ENCODE measurements at places on chromosomes 12 and 14.

DNA sequence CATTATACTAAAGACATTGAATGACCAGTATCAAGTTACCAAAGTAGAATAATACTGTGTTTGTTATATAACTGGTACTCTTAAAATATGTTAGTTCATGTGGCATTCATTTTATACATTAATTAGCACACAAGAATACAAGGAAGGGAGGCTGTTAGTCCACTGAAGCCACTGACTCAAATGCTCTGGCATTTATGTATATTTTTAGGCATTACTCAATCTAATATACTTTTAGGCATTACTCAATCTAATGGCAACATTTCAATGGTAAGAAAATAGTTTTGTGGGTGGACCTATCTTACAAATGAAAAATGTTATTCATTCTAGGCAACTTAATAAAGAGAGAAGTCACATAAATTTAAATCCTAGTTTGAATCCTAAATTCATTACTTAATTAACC, 874.4 kb upstream of the USP15 start:
- DNase-seq, result no peak

DNA sequence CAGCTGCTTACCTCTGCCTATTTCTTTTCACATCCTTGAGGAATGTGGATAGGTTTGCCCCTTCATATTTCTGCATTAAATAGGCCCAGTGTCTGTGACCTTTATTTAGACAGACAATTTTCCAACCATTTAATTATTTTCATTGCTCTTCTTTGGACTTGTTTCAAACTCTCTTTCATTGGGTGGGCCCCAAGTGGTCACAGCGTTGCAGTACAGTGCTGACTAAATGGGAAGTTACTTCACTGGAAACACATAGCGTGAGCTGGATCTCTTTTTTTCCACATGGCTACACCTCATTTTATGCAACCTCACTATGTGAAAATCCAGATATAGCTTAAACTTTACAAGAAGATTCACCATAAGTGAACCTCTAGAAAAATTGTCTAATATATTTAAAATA, 438.9 kb downstream of the ADAMTS20 start:
- no peak for DNase-seq

GRCh38 chr12:92608151-92609091, 94.4 kb upstream of the PLEKHG7 start:
- no peak for DNase-seq

DNA sequence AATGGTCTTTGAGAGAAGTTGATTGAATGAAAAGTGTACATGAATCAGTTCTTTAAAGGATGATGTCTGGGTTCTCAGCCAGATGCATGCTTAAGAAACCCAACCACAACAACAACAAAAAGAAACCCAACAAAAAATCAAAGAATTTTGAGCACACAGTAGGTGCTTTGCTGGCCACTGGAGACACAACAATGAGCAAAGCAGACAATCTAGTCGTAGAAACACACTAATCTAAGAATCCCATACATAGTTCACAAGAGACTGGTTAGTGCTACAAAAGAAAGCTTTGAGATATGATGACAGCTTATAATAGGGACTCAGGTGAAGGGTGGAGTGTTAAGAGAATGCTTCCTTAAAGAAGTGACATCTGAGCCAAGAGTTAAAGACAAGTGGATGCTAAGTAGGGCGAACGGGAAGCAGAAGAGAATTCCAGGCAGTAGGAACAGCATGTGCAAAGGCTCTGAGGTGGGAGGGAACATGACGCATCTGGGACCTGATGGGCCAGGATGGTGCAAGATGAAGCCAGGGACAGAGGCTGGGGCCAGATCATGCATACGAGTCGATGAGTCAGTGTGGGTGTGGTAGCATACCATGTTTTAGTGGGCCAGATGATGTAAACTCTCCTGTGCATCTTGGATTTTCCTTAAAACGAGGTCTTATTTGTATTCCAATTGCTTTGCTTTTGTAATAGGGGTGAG, 4.6 kb upstream of the HIP1R start:
- DNase-seq, result no peak

GRCh38 chr12:38508246-38508645, 191.7 kb downstream of the ALG10B start:
- no peak for DNase-seq

DNA sequence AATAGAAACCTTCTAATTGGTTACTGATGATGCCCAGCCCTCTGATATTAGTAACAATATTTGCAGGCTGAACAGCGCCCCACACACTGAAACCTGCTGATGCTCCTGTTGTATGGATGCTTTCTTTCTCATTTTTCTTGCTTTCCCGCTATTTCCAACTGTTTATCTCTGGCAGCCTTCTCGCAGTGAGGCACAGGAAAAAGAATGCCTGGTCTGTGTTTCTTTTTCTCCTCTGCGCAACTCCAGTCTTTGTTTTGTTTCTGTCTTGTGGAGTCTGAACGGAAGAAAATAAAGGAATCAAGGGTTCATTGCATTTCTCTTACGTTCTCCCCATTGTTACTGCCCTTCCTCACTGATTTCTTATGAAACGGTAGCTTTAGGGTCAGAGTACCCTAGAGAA, 451.2 kb downstream of the EGLN3 start:
- no peak for DNase-seq

GRCh38 chr12:29990971-29991370, 207.2 kb upstream of the TMTC1 start:
- DNase-seq, result no peak

DNA sequence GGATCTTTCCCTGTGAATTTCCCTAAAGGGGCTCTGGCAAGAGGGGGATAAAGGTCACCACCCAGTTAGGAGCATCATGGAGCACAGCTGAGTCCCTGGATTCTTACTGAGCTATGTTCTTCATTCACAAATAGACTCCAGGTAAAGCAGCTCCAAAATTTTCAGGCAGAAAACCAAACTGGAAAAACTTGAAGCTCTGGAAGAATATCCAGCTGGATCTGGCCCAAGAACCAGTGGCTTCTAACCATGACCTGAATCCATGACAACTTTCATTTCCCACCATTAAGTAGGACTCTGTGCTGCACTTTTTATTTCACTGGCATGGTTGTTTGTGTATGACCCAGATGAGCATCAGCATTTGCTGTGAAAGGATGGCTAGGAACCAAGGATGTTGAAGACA, 180.4 kb upstream of the FKBP4 start:
- DNase-seq, result no peak

- no peak for DNase-seq
Observed at GRCh38 chr12:57215668-57216013, 953 bp upstream of the NXPH4 start.

- DNase-seq, result no peak
Observed at GRCh38 chr12:129195081-129195480, 341.8 kb downstream of the GLT1D1 start.

DNA sequence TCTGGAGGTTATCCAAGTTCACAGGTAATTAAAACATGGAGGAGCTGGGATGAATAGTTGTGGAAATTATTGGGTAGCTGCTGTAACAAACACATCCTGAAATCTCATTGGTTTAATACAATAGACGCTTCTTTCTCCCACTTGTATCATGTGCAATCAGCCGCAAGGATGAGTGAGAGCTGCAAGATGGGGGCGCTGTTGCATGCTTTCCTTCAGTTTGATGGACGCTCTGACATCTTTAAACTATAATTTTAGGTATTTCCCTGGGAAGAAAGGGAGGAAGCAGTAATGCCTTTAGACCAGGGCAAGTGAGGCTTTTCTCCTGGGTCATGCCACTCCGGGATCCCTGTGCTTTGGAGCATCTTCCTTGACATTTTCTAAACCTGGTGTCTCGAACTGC, 178.7 kb downstream of the PAWR start:
- DNase-seq, result no peak

DNA sequence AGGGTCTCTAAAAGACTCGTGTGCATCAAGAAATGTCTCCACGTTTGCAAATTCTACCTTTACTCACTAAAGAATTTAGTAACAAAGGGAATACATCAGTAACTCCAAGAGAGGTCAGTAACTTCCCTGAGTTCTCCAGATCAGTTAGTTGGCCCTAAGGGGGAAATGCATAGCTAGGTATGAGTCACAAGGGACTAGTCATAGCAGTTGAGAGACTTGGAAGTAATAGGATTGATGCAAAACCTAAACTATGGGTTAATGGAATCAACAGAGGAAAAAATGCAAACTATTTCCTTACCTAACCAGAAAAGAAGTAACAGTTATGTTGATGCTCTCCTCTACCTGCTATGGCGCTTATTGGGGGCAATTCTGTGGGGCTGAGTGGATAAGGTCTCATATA, 148.8 kb upstream of the GARIN6 start:
- peak; percentile 48 for DNase-seq

DNA sequence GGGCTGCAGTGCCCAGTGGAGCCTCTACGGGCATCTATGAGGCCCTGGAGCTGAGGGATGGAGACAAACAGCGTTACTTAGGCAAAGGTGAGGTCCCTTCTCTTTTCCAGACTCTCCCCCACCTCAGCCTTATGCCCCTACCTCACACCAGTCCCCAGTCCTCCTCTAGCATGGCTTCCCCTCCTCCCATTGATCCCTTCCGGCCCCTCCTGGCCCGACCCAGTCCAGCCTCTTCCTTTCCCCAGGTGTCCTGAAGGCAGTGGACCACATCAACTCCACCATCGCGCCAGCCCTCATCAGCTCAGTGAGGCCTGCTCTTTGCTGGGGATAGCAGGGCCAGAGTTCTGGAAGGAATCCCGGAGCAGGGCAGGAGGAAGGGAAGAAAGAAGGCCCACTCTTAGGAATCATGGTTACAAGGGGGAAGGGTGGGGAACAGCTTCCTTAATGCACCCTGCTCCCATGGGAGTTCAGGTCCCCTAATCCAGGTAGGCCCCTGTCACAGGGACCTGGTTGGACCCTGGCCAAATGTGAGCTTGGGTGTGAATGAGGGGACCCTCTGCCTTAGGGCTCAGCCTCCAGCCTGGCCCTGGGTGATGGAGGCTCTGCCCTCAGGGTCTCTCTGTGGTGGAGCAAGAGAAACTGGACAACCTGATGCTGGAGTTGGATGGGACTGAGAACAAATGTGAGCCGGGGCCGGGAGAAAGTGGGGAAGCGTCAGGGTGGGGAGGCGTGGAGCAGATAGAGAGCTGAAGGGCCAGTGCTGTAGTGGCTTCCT, 2.2 kb downstream of the ENO2 start:
- no peak for DNase-seq

GRCh38 chr14:49585803-49586672, at the start of gene RPS29:
RPS29 (minus strand) TSS chr14:49586380; CDS start chr14:49586346, 34 bp downstream.
- DNase-seq, result peak; percentile 86

- DNase-seq, result no peak
Observed at GRCh38 chr12:104565606-104566243, 109.0 kb downstream of the CHST11 start.

DNA sequence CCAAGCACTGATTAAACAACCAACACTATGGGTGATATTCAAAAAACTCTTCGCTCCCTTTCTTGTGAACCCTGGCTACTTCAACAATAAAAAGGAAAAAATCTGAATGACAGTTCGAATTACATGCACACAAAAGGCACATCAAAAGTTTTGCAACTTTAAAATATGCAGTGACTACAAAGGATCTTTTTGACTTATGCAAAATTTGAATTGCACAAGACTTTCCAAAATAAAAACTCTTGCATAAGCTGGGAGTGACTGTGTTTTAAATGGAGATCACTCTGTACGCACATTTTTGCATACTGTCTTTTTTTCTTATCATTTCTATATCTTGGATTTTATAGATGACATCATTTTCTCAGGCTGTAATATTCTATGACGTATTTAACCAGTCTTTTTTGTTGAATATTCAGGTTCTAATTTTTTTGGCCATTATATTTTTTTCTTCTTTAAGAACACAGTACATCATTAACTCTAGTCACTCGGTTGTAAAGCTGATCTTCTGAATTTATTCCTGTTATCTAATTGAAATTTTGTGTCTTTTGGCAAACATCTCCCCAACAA, 667.6 kb upstream of the TBX3 start:
- no peak for DNase-seq

DNA sequence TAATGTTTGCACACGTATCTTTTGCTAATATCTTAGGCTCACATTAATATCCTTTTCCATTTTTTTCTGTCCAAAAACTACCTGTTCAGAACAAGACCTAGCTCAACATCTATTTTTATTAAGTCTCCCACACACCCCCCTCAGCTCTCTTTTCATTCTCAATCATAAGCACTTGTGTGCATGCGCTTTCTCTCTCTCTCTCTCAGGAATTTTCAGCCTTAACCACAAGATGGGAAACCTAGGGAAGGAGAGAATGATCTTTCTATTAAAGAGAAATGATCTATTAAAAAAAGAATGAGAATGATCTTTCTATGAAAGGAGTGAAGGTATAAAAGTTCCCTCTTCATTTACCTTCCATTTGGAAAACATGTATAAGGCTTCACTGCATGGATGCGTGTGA, 39.7 kb upstream of the AP4S1 start:
- no peak for DNase-seq

DNA sequence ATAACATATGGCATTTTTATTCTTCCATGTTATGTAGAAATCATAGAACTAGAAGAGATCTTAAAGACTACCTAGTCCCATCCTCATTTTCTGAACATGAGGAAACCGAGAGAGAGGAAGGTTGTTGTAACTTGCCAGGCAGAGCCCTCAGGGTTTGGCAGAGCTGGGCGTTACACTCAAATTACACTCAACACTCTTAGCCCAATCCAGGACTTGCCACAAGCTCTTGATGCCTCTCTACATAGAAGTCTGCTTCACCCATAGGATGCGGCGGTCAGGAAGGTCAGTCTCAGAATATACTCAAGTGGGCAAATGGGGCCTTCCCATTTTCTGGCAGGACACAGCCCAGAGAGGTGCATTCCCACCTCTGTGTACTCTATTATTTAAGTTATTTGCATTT, 208.1 kb downstream of the ZFP36L1 start:
- no peak for DNase-seq

DNA sequence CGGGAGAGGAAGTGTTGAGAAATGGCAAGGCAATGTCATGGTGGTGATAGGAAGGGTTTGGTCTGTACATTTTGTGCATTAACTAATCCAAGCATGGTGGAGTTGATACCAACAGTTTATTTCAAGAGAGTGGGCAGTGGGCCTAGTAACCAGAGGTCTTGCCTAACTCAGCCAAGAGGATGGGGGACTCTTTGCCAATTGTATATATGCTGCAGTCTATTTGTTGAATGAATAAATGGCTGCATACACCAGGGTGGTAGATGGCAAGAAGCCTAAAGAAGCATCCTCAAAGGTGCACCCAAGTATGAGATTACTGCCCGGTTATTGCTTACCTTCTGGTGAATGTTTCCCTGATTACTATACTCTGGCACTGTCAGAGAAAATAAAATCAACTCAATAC, 295.9 kb downstream of the ITPR2 start:
- DNase-seq, result no peak

DNA sequence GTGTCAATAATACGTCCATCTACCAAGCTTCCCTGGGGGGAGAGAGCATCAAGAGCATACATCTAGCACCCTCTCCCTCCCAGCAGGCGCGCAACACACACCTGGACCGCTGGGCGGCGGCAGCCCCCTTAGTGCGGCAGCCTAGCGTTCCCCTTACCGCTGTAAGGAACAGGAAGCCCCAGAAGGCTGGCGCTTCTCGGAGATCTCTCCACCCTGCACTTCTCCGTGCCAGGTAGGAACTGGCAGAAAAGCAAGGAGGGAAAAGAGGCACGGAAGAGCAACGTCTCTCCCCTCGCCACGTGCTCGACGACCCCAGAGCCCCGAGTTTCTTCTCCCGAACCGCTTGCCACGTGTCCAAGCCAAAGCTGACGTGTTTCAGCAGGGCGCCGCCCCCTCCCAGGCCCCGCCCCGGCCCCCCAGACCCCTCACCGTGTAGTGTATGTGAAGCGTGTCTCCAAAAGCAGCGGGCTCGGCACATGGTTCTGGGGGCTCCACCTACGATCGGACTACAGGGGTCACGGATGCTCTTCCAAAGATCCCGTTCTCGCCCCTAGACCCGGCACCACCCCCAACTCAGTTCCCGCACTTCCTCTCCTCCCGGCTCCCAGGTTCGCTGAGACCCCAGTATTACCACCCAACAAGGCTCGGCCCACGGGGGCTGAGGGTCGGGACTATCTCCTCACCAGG, 532 bp downstream of the FKBP11 start:
- DNase-seq, result peak; percentile 81

Measured in HTR-8/SVneo (cell line).